ENCODE measurements at places on chromosomes 3 and 15. TPM values are rescaled to one million over a fixed set of nuclear protein-coding genes. Genes with fewer than 3 reads are reported as not detected.
A peak's percentile ranks its signal among the peaks of the same experiment; 100 is the strongest.

GRCh38 chr3:190807719-190808375 lies 54.6 kb downstream of the GMNC start:
- no peak for DNase-seq

DNA sequence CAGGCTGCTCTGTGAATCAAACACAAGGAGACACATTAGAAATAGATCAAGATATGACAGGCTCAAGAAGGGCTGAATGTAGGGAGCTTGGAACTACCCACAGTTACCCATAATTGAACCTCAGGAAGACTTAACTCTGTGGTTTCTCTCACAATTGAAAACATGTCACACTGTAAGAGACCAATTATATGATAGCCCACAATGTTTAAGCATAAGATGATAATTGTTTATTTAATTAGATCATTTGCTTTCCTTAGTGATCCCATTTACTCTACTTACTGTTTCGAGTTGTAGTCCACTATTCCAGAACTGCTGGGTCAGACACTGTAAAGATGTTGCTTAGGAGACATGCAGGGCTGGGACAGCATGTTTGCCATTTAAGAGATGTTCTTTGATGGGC lies 201.3 kb upstream of the RARB start:
- no peak for DNase-seq

Gene CTXN2
- total RNA-seq, result 0.60 TPM

DNA sequence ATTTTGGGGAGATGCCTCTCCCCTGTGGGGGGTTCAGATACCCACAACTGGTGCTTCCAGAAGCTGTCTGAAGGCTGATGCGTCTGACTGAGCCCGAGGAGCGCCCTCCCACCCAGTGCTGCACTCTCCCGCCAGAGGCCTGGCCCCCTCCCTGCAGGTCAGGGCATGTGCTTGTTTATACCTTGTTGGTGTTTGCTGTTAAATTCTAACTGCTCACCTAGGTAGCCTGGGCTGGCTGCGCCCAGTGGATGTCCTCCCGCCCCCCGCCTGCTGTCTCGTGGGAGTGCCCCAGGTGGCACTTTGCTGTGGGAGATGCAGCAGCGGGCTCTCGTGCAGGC lies 12.9 kb downstream of the KLF13 start:
- no peak for DNase-seq

GRCh38 chr3:184334470-184335158 lies 2.8 kb upstream of the FAM131A start:
- no peak for DNase-seq

DNA sequence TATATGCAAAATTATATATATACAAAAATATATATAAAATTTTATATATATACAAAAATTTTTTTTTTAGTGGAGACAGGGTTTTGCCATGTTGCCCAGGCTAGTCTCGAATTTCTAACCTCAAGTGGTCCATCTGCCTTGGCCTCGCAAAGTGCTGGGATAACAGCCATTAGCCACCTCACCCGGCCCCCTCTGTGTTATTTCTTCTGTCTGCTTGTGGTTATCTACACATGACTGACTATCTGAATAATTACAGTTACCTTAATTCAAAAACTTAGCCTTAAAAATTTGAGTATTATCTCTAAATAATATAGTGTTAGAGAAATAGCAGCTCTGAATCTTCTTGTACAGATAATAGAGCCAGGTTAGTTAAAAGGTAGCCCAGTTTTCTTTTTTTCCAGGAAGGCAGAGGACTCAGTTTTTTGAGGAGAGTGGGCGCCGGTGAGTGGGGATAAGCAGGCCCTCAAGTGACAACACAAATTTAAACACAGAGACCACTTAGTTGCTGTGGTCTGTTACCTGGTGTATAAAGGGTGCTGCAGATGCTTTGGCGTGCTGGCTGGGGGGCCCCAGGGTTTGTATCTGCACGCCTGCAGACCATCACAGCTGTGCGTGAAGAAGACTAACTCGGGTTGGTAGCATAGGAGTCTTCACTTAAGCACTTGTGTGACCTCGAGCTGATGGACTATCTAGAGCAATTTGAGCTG lies 83.7 kb downstream of the TRAK1 start:
- DNase-seq, result no peak

DNA sequence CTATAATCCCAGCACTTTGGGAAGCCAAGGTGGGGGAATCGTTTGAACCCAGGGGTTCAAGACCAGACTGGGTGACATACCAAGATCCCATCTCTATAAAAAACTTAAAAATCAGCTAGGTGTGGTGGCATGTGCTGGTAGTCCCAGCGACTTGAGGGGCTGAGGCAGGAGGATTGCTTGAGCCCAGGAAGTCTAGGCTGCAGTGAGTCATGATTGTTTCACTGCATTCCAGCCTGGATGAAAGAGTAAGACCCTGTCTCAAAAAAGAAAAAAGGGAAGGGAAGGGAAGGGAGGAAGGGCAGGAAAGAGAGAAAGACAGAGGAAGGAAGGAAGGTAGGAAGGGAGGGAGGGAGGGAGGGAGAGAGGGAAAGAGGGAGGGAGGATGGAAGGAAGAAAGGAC lies 133.7 kb upstream of the LRRN1 start:
- no peak for DNase-seq

GRCh38 chr3:107578523-107578922 lies 55.8 kb downstream of the BBX start:
- DNase-seq, result no peak

Gene RTP1
- 0.43 TPM for total RNA-seq

GRCh38 chr3:79871656-79872055 lies 103.9 kb upstream of the ROBO1 start:
- no peak for DNase-seq

DNA sequence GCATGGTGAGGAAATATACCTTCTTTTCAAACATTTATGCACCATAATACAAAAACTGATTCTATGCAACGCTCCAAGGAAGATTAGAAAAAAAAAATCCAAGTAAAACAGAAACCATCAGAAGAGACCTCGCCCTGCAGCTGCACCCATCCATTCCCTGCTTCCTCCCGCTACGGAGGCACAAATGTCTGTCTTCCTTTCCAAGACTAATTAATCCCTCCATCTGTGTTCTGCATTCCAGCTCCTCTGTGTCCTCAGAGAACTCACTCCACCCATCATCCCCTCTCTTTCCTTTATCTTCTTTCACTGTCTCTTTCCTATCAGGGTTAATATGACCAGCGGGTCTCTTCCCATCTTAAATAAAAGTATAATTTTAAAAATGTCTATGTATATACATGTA lies 196.1 kb downstream of the ADAMTSL3 start:
- peak; percentile 17 for DNase-seq

DNA sequence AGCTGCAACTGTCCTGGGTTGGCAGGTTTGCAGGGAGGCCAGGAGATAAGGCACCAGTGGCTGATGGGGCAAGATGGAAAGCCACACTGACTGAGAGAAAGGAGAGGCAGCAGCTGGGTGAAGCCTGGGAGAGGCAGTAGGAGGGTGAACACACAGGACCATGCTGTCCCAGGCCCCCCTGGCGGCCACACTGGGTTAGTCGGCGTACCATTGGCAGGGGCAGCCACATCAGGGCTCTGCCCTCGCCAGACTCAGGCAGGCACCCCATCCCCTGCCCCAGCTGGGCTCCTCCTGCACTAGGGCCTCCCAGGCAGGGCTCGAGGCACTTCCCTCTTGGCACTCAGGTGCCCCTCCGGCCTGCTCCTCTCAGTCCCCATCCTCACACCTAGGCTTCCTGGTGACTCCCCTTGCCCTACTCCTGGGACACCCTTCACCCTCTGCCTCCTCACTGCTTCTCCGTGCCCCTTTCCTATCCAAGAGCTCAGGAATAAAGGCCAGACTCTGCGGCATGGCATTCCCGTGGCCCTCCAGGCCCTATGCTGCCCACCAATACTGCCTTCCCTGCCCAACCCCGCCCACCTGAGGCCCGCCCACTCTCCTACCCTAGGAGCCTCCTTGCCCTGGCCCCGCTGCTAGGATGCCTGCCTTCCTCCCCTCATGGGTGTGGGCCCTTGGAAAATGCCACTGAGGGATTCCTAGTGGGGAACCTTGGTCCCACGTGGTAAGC lies 28.7 kb upstream of the DUSP7 start:
- DNase-seq, result no peak

DNA sequence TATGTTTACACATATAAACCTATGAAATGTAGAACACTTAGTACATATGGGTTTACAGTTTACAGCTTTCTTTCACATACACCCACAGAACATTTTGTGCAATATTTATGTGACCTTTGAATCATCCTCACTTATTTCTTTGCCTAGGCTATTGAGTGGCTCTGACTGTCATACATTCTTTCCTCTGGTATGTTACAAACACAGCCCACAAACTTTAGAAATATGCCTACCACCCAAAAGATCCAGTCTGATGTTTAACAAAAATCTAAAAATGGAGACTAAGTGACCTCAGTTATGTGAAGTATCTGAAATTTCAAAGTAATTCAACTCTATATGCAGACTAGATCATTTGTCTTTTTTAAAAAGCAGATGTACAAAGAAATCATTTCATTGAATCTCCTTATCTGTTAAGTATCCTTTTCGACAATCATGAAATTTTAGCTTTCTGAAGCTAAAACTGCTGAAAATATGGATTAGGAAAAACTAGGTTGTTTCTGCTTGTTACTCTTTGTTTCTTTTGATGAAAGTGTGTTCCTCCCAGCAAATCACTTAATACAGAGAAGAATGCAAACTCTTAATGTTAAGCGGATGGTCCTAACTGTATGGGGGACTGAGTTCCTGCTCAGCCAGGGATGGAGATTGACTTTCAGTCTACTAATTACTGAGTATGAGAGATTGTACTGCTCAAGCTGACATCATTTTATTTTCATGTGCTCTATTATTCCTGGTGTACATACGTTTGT lies 27.7 kb downstream of the CCDC54 start:
- DNase-seq, result no peak

- DNase-seq, result no peak
Observed at GRCh38 chr3:40801284-40801741, 276.6 kb downstream of the ZNF621 start.

- peak; percentile 80 for DNase-seq
Observed at GRCh38 chr15:91852741-91853510, 582 bp upstream of the SLCO3A1 start.

DNA sequence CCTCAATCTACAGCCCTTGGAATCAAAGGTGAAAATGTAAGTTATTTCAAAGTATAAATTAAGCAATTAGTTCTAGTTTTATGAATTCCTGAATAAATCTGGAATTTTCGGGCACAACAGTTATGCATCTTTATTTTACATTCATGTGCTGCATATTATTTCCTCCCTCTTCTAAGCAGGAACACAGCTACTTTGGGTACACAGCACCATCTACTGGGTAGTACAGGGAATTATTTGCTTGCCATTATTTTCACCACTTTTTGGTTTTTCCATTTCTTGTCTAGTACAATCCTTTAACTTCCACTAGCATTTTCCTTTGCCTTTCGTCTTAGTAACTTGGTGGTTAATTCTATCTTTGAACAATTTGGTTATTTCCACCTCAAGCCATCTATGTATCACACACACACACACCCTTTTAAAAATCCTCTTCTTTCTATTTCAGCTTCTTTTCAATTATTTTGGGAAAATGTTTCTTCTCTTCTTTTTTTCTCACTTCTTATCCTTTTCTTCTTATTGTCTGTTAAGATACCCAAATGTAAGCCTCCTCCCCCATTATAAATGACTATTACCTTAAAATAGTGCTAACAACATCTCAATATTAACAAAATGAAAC lies 451.0 kb downstream of the MFSD1 start:
- DNase-seq, result peak; percentile 52

DNA sequence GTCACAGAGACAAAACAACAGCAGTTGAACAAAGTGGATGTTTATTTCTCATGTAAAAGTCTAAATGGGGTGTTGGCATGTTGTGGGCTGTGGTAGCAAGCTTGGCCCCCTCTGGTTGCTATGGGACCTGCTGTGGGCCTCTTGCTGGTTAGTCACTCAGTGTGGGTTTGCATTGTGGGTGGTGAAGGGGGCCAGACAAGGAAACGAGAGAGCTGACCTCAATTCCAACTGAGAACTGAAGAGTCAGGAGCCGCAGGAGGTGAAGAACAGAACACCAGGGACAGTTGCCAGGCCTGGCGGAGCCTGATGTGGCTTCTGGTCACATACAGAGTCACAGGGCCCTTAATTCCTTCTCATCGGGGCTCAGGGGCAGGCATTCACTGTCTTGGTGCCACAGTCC lies 1.9 kb upstream of the ADPGK start:
- no peak for DNase-seq

- no peak for DNase-seq
Observed at GRCh38 chr3:156478891-156479290, 76.0 kb downstream of the SSR3 start.

DNA sequence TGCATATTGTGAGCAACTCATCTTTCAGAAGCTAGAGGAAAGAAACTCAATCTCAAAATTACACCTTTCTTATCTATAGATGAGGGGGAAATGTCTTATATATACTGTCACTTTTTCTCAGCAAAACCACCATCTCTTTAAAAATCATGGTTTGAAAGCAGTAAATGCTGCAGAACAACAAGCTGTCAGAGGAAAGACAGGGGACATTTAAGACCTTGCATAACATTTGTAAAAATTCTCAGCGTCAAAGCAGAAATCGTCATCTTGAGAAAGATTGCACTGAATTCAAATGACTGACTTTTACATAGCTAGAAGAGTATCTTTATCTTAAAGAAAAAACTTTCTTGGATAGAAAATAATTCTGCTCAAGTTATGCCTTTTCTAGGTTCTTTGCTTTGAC lies 122.2 kb upstream of the CADPS start:
- DNase-seq, result no peak

Gene RPP25
- total RNA-seq, result 7.2 TPM

Gene SMCO1
- not detected for total RNA-seq

Gene EHHADH
- 3.7 TPM for total RNA-seq

DNA sequence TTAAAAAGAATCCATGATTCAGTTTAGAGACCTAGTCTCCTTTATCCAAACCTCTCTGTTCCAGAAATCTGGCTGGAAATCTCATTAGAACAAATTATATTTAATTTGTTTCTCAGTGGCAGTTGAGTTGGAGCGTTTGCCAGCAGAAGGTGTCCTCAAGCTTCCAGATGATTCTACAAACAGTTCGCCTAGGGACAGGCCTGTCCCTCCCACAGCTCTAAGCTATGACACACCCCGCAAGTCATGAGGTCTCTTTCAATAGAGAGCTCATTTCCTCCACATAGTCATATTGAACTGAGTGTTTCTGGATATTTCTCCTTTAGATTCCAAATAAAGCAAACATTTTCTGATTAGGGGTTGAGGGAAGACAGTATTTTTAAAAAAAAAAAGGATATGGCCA lies 230.3 kb downstream of the ATP8B4 start:
- no peak for DNase-seq

DNA sequence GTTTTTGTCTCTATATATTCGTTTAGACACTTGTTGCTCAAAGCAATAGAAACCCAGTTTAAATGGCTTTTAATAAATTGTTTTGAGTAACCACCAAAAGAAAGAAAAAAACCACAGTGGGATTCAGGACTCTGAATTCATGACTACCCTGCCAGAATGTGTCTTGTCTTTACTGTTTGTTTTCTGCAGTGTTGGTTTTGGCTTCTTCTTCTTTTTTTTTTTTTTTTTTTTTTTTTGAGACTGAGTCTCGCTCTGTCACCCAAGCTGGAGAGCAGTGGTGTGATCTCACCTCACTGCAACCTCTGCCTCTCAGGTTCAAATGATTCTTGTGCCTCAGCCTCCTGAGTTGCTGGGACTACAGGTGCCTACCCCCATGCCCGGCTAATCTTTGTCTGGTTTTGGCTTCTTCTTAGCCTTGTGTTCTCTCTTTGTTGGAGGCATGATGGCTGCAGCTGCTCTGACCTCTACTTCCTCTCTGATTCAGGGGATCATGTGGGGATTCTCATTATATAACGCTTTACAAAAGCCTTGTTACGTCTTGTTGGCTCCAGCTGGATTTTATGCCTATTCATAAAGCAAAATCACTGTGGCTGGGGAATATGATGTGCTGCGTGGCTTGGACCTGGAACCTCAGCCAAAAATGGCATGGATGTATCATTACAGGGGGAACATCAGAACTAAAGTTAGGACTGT lies 54.0 kb downstream of the PLS1 start:
- DNase-seq, result no peak

Gene MOBP
- total RNA-seq, result not detected
